Cerebellar cortex (tissue), 1 donor: ENCODE measurements at places on chromosomes 12 and 14.

DNA sequence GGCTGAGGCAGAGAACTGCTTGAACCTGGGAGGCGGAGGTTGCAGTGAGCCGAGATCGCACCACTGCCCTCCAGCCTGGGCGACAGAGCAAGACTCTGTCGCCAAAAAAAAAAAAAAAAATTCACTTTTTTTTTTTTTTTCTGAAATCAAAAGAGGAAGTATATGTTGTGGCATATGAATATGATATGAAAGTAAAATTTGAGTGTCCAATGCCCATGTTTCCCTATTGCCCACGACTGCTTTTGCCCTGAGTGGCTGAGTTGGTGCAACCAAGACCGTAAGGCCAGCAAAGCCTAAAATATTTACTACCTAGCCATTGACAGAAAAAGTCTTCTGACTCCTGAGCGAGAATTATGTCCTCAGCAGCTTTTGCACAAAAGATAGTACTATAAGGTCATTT lies 101.7 kb upstream of the PARP11 start:
- DNase-seq: no peak

DNA sequence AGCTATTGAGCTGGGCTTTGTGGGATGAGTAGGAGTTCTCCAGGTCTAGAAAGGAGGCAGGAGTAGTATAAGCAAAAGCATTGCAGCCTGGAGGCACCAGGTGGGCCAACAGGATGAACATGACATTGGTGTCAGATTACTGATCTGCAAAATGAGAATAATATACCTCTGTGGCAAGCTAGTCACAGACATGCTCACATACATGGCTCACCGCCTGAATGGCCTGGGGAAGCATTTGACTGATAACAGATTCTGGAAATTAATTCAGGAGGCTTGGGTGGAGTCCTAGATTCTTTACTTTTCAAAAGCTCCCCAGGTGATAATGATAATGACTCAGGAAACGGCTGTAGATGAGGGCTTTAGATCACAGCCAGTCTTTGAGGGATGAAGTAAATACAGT lies 709 bp downstream of the TCL1B start:
- no peak for DNase-seq

- DNase-seq: peak; percentile 62
Measured at GRCh38 chr12:8033153-8034044, 883 bp downstream of the FOXJ2 start.

DNA sequence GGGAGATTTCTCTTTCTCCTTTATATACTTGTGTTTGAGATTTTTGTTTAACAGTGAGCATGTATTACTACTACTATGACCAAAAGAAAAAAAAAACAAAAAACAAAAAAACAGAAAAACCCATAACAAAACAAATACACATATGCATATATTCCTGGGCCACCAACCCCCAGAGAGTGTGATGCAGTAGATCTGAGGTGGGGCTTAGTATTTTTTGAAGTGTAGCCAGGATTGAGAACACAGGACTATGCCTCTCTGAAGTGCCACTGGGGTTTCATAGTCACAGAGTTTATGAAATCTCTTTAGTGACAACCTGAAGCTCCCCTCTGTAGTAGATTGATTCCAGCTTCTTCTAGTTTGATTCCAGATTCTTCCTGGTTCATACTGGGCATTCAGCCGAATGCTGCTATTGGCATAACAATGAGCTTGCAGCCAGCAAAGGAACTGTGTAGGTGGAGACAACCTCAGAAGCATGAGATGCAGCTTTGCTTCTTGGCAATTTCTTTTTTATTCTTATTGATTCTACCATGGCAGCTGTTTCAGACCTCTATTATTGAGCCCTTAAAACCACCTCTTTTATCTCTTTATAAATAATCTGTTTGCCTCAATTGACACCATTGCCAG lies 15.5 kb upstream of the ANO4 start:
- DNase-seq: no peak

- no peak for DNase-seq
Measured at GRCh38 chr12:42903736-42904135, 314.2 kb upstream of the PRICKLE1 start.

DNA sequence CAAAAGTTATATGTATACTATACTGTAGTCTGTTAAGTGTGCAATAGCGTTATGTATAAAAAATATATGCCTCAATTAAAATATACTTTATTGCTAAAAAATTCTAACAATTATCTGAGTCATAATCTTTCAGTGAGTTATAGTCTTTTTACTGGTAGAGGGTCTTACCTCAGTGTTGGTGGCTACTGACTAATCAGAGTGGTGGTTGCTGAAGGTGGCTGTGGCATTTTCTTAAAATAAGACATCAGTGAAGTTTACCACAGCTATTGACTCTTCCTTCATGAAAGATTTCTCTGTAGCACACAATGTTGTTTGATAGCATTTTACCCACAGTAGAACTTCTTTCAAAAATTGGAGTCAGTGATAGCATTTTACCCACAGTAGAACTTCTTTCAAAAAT lies 23.4 kb downstream of the POLR3B start:
- no peak for DNase-seq

- DNase-seq: no peak
Measured at GRCh38 chr14:89466944-89467343, 49.9 kb upstream of the FOXN3 start.

GRCh38 chr14:67583711-67584644 lies 16.1 kb downstream of the PIGH start:
- peak; percentile 79 for DNase-seq

DNA sequence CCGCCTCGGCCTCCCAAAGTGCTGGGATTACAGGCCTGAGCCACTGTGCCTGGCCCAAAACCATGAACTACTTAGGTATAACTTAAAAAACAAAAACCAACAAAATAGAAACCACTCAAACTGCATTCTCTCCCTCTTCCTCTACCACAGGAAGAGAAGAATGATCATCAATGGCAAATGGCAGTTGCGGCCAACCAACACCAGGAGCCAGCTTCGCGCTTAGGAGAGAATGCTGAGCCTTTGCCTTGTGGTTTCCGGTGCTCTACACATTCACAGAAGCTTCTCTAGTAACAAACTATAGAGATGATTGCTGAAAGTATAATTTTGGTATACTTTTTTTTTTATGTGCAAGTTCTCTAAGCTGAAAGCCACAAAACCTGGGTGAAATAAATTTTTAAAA lies 17.1 kb downstream of the CATSPERB start:
- DNase-seq: no peak

GRCh38 chr14:68444449-68445168 lies 348.3 kb downstream of the ZFP36L1 start:
- DNase-seq: no peak

DNA sequence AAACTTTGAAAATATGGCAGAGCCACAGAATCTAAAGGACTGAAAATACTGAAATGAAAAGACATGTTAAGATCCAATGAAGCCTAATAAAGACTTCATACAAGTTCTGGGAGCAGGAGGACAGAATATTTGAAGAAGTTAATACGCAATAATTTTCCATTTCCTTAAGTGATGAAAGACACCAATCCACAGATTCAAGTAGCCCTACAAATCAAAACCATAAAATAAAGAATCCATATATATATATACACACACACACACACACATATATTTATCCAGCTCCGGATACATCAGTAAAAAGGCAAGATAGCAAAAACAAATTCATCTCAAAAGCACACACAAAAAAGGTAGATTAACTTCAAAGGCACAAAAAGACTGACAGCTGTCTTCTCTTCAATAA lies 5.7 kb downstream of the NAP1L1 start:
- no peak for DNase-seq

DNA sequence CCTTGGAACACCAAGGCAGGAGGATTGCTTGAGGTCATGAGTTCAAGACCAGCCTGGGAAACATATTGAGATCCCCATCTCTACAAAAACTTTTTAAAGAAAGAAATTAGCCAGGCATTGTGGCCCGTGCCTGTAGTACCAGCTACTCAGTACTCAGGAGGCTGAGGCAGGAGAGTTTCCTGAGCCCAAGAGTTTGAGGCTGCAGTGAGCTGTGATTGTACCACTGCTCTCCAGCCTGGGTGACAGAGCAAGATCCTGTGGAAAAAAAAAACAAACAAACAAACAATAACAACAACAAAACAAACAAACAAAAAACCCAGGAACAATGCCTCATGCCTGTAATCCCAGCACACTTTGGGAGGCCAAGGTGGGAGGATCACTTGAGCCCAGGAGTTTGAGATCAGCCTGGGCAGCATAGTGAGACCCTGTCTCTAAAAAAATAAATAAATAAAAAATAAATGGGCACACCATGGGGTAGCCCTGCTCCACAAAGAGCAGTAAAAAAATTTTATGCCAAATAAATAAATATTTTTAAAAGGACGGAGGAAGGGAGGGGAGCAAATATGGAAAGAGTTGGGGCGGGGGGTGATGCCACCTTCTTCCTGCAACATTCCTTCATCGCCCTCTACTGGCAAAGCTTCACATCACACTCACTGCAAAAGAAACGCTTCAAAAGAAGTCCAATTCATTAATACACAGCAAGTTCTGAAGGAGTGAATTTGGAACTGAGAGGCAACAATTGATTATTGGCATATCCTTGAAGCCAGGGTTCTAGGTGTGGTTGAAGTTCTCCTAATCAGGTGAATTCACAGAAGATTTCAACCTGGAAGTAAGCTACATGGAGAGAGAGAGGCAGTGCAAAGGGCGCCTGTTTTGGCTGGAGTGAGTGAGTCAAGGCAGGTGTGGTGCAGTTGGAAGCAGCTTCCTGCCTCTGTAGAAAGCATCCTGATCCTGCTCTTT lies 8.8 kb upstream of the GNPTAB start:
- peak; percentile 74 for DNase-seq

- no peak for DNase-seq
Measured at GRCh38 chr14:78524766-78525165, 354.6 kb downstream of the NRXN3 start.

DNA sequence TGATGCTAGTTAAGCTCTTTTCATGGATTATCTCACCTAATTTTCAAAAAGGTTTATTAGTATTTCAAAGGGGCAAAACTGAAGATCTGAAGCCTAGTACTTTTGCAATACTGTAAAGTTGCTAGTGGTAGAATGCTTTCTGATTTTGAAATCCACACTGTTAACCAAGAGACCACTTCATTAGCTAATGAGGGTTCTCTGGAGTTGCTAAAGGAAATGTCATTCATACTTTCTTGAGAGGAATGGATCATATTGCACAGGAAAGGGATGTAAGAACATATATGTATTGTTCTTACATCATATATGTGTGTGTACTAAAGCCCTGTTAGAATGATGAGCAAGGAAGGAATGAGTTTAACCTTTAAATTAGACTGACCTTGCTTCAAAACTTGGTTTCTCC lies 39.0 kb upstream of the LDHB start:
- no peak for DNase-seq

GRCh38 chr12:25020621-25021243 lies 71.8 kb upstream of the BCAT1 start:
- no peak for DNase-seq

- DNase-seq: no peak
Measured at GRCh38 chr12:54522243-54522642, 24.7 kb downstream of the NCKAP1L start.

GRCh38 chr12:111428728-111429175 lies 23.0 kb downstream of the SH2B3 start:
- DNase-seq: no peak

DNA sequence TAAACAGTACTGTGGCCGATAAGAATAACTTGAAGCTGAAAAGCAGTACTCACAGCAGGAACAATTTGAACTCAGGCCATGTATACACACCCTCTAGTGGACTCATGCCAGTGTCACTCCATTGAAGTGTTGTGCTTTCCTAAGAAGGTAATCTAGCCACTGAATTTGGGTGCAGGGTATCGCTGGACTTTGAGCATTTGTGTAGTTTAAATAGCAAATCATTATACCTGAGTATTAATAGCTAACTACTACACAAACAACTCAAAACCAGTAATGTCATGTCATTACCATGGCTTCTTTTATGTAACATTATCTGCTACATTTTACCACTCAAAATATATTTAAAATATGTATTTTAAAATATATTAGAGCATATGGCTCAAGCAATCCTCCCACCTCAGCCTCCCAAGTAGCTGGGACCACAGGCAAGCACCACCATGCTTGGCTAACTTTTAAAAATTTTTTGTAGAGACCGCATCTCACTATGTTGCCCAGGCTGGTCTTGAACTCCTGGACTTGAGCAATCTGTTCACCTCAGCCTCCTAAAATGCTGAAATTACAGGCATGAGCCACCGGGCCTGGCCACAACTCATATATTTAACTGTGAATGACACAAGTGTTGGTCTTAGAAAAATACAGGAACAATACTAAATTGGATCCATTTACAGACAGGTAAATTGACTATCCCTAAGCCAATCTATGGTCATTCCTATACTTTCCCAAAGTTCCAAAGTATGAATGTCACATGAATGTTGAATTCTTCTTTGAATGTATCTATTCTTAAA lies 25.6 kb upstream of the ARID4A start:
- peak; percentile 44 for DNase-seq

- no peak for DNase-seq
Measured at GRCh38 chr12:31496257-31496656, 94.7 kb downstream of the DENND5B start.

DNA sequence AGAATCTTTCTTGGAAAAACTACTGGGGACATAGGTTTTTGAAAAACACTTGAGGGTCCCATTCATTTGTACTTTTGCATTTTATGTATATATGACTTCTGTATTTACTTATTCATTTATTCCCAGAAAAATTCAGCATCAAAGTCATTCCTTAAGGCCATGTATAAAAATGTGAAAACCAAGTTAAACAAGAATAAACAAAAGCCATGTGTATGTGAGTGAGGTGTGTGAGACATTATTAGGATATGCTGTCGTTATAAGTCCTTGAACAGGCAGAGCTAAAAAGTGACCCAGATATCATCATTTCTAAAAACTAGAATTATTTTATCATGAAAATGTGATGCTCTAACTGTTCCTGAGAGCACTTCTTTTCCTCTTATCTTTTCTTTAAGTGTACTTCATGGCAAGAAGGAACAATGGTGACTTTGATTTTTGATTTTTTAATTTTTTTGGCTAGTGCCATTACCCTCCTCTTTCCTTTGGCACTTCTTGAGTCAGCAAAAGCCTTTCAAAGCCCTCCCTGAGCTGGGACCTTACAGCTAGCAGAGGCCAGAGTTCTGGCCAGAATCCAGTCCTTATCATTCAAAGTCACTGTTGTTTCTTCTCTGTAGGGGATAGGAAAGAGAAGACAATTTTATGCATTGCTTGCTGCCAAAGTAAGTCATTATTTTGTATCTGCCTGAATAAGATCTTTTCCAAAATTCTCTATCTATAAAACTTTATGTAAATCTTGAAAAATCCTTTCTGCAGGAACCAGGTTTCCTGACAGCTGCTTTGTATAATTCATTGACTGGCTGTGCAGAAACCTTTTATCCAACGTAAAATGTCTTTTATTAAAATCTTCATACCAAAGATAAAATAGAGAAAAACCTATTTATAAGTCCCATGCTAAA lies 419.7 kb upstream of the PRICKLE1 start:
- no peak for DNase-seq

- DNase-seq: peak; percentile 74
Measured at GRCh38 chr12:132295101-132295526, 34.3 kb downstream of the GALNT9 start.

GRCh38 chr12:82971584-82971983 lies 284.9 kb downstream of the TMTC2 start:
- DNase-seq: no peak

- no peak for DNase-seq
Measured at GRCh38 chr12:110010853-110011723, 11.9 kb downstream of the ANKRD13A start.

- peak; percentile 71 for DNase-seq
Measured at GRCh38 chr12:104524034-104524832, 67.5 kb downstream of the CHST11 start.

- DNase-seq: peak; percentile 60
Measured at GRCh38 chr14:36070031-36070719, 106.3 kb downstream of the PTCSC3 start.

- no peak for DNase-seq
Measured at GRCh38 chr14:33707716-33708115, 243.2 kb downstream of the EGLN3 start.

- peak; percentile 47 for DNase-seq
Measured at GRCh38 chr14:90491911-90492531, 95.2 kb downstream of the CALM1 start.
